ENCODE measurements at places on chromosomes 7 and 10.

GRCh38 chr10:110643653-110644597 lies at the start of gene RBM20:
TSS of gene RBM20 (plus strand) at chr10:110644336. CDS start at chr10:110644455, 119 bp downstream.
- DNase-seq: peak; percentile 60

DNA sequence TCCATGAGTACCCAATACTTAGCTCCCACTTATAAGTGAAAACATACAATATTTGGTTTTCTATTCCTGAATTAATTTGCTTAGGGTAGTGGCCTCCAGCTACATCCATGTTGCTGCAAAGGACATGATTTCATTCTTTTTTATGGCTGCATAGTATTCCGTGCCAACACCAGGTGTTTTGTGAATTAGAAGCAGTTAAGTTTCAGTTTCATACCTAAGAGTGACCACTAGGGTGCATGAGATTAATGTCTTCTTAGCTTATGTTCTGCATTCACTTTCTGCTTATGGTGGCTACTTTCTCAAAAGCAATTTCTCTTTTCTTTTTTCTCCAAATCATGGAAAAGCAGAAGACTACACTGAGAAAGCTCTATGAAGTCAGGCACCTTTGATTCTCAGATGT lies 65.1 kb upstream of the VSTM2A start:
- no peak for DNase-seq

- DNase-seq: no peak
Measured at GRCh38 chr7:47540387-47541350, 41.2 kb downstream of the TNS3 start.

GRCh38 chr10:129954492-129955315 lies 9.4 kb downstream of the EBF3 start:
- DNase-seq: no peak

DNA sequence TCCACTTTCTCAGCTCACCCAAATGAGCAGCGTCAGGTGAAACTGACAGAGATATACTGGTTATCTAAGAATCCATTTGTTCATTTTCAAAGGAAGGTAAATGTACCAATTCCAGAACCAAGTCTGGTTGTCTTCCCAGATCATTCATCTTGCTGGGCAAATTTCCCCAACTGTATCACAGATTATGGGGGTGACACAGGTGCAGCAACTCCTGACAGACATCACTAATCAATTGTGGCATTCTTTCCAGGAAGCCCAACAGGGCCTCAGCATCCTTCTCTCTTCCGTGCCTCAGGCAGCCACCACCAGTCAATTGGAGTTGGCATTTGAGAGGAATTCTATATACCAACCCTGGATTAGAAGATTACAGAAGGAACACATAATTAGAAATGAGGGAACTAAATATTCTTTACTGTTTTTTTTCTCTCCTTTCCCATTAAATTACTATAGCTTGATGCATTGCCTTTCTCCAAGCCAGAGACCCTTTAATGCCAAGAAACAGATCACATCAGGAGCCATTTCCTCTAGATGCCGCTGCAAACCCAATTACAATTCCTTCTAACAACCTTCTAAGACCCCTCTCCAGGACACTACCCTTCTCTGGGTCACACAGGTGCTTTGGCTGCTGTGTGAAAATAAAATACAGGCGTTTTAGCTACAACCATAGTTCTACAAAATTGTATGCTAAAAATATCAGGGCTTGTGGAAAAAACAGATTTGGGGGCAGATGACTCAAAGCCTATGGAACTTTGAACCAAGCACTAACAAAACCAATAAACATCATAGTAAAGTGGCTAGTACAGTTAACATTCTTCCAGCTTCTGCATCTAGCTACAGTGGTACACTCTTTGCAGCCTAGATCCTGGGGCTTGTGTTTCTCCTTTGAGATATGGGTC lies 291.6 kb downstream of the RNLS start:
- no peak for DNase-seq

- DNase-seq: no peak
Measured at GRCh38 chr7:32680259-32681173, 185.2 kb downstream of the AVL9 start.

GRCh38 chr7:34451923-34452322 lies 206.1 kb upstream of the NPSR1 start:
- DNase-seq: no peak

- no peak for DNase-seq
Measured at GRCh38 chr10:77794256-77795142, 132.1 kb downstream of the DLG5 start.

DNA sequence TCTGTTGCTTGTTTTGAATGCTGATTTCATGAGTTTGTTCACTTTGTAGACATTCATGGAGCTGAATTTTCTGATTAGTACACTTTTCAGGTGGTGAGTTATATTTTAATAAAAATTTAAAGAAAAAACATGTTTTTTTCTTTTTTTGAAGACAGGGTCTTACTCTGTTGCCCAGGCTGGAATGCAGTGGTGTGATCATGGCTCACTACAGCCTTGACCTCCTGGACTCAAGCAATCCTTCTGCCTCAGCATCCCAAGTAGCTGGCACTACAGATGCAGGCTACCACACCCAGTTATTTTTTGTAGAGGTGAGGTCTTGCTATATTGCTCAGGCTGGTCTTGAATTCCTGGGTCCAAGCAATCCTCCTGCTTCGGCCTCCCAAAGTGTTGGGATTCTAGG lies 23.7 kb downstream of the PDZD8 start:
- DNase-seq: no peak

GRCh38 chr10:95790982-95791381 lies 35.0 kb downstream of the ENTPD1 start:
- DNase-seq: no peak

All from common myeloid progenitor, CD34-positive (primary cell).